ENCODE measurements at places on chromosomes 4 and X.
A peak's percentile ranks its signal among the peaks of the same experiment; 100 is the strongest.

DNA sequence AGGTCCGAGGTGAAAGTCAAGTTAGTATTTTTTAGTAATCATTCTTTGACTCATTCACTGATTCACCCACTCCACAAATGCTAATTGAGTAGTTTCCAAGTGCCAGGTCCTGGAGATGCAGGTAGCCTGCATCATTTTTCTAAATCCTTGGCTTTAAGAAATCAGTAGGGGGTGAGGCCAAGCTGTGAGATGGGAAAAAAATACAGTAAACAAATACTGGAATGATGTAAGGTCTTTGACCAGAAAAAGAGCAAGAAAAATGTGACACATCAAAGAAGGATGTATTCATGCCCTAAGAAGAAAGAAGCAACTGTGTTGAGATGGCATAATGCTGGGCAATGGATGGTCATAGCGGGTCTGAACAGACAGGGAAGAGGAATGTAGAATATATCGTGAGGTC lies 1386.6 kb downstream of the PCDH7 start:
- DNase-seq, result no peak

GRCh38 chr4:119833611-119834010 lies 205.0 kb upstream of the PDE5A start:
- DNase-seq, result no peak

DNA sequence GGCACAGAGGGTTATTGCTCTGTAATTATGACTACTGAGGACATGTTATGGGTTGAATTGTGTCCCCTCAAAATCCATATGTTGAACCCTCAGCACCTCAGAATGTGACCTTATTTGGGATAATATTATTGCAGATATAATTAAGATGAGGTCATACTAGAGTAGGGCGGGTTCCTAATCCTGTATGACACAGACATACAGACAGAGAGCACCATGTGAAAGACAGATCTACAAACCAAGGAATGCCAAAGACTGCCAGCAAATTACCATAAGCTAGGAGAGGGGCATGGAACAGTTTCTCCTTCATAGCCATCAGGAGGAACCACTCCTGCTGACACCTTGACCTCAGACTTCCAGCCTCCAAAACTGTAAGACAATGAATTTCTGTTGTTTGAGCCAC lies 115.2 kb upstream of the OTUD4 start:
- DNase-seq, result no peak

- DNase-seq, result no peak
Observed at GRCh38 chr4:184978211-184978610, 40.1 kb upstream of the HELT start.

DNA sequence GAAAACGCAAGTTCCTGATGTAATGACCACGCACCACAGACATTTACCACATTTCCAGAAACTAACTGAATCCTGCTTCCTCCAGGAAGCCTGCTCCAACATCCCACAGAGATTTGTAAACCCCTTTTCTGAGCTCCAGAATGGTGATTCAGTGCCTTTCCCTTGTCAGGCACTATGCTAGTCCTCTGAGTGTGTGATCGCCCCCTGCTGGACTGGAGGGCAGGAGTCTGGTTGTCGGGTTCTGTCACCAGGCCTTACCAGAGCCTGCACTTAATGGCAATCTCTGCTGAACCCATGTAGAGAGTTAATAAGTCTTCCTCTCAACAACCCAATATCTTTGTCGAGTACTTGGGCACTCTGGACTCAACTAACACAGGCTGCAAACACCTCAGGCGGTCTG lies 14.5 kb upstream of the KDM5C start:
- no peak for DNase-seq

- no peak for DNase-seq
Observed at GRCh38 chrX:7580127-7580526, 262.8 kb upstream of the VCX start.

DNA sequence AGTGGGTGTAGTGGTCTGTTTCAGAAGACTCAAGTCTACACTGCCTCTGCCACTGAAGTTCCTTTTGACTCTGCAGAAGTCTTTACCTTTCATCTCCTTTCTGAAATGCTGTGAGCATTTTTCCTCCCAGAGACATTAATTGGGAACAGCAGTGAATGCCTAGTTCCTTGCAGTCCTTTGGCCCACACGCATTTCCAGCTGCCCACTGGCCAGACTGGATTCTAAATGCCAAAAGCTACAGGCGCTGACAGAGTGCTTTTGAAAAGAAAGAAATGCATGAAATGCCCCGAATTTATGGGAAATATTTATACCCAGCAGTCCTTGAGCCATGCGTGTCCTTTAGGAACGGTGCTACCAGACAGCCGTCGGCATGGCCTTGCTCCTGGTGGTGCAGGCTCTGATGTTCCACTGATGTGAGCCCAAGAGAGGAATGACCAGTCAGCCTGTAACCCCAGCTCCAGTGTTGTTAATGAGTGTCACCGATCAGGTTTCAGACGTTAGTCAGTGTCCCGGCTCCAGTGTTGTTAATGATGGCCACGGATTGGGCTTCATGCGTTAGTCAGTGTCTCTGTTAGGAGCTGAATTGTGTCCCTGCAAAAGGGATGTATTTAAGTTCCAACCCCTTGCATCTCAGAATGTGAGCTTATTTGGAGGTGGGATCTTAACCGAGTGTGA lies 132.6 kb downstream of the TBL1X start:
- DNase-seq, result no peak

GRCh38 chr4:99536848-99537247 lies 26.0 kb downstream of the C4orf17 start:
- no peak for DNase-seq

GRCh38 chr4:48409203-48409602 lies 67.9 kb downstream of the SLAIN2 start:
- DNase-seq, result no peak

GRCh38 chr4:88356771-88357170 lies 21.9 kb upstream of the HERC6 start:
- DNase-seq, result no peak

- no peak for DNase-seq
Observed at GRCh38 chr4:107444-108429, 16.6 kb upstream of the ZNF718 start.

- DNase-seq, result no peak
Observed at GRCh38 chrX:12825801-12826200, 34.6 kb downstream of the PRPS2 start.

GRCh38 chr4:149521611-149522425 lies 293.8 kb downstream of the IQCM start:
- no peak for DNase-seq

DNA sequence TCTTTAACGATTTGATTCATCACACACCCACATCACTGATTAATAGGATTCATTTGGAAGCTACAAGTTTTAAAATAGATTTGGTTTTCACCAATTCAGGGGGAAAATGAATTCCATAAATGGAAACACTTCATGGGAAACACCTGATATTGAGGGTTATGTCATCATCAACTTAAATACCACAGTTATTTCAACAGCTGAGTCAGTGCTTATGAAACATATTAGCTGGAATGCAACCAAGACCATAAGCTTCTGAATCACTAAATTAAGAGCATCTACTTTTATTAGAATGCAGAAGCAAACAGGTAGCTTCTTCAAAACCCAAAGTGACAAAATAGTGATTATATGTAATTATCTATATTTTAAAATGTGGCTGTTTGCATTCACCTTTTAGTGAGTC lies 207.8 kb upstream of the DCAF8L1 start:
- DNase-seq, result no peak

DNA sequence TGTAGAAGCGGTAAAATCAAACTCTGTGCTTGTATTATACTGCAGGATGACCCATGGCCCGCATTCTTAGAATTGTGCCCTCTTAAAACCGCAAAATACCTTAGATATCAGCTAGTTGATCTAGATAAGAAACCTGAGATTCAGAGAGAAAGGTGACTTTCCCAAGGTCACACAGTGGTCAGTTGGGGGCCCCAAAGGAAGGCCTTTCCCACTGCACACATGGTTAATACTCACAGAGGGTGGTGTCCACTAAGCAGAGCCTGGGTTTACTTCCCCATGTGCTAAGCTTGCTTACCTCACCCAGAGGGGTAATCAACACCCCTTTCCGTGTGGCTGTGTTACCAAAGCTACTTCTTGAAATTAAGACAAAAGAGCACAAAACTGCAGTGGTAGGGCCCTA lies 66.3 kb downstream of the RBM47 start:
- no peak for DNase-seq

DNA sequence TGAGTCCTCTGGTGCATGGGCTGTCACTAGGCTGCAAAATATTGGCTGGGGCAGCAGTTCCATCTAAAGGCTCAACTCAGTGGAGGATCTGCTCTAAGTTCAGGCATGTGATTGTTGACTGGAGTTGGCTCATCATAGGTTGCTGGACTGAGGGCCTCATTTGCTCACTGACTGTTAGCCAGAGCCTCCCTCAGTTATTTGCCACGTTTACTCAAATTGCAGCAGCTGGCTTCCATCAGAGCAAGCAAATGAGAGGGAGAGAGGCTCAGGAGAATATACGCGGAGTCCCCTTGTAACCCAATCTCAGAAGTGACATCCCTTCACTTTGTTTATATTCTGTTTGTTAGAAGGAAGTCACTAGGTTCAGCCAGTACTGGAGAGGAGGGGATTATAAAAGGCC lies 54.1 kb downstream of the BMP3 start:
- no peak for DNase-seq

DNA sequence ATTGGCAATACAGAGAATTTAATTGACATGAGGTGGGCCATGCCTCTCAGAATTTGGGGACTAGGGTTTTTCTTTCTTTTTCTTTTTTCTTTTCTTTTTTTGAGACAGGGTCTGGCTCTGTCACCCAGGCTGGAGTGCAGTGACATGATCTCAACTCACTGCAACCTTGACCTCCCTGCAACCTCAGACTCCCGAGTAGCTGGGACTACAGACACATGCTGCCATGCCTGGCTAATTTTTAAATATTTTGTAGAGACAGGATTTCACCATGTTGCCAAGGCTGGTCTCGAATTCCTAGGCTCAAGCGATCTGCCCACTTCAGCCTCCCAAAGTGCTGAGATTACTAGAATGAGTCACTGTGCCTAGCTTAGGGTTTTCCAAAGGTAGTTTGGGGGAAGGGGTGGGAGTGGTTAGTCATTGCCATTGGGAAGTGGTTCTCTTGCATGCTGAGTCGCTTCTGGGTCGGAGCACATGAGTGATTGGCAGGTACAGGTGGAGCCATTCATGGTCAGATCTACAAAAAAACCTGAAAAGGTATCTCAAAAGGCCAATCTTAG lies 54.5 kb downstream of the MID2 start:
- no peak for DNase-seq

DNA sequence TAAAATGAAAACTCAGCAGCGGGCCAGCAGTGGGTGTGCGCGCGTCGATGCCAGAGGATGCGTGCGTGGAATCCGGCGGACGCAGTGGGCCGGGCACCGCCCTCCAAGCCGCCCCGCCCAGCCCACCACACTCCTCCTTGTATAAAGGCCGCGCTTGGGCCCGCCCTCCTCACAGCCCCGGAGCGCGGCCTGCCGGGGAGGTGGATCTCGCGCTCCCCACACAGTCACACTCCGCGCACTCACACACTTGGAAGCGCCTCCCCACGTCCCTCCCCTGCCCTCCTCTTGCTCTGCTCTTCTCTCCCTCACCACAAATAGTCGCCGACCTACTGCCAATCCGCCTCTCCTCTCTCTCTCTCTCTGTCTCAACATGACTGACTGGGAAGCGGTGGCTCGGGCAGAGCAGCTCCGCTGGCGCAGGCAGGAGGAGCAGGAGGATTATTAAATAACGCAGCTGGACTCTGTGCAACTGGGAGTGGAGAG lies at the start of gene CCSER1:
CCSER1 (plus strand) TSS at position 172 of the 483 bp plus-strand sequence.
- DNase-seq, result peak; percentile 47

- no peak for DNase-seq
Observed at GRCh38 chrX:97398030-97398551, 514.4 kb downstream of the RPA4 start.

DNA sequence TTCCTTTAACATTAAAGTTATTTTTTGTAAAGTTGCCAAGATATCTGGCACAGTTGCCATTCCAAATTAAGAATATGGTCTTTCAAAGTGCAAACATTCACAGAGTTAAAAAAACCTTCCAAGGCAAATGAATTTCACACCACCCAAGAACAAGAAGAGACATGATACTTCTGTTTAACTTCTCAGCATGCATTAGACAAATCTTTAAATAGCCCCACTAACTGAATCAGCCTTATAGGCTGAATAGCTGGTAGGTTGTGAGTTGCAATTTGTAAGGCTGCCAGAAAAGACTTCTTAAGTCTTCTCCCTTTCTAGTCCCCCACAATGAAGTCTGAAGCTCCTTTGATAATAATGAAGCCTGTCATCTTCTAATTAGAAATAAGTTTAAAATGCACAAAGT lies 95.6 kb downstream of the MAPK10 start:
- no peak for DNase-seq

- DNase-seq, result no peak
Observed at GRCh38 chr4:182847576-182848450, 69.4 kb downstream of the DCTD start.

GRCh38 chr4:165834116-165834515 lies 38.9 kb upstream of the TLL1 start:
- DNase-seq, result no peak

GRCh38 chrX:131752493-131753198 lies 208.8 kb downstream of the OR13H1 start:
- no peak for DNase-seq

DNA sequence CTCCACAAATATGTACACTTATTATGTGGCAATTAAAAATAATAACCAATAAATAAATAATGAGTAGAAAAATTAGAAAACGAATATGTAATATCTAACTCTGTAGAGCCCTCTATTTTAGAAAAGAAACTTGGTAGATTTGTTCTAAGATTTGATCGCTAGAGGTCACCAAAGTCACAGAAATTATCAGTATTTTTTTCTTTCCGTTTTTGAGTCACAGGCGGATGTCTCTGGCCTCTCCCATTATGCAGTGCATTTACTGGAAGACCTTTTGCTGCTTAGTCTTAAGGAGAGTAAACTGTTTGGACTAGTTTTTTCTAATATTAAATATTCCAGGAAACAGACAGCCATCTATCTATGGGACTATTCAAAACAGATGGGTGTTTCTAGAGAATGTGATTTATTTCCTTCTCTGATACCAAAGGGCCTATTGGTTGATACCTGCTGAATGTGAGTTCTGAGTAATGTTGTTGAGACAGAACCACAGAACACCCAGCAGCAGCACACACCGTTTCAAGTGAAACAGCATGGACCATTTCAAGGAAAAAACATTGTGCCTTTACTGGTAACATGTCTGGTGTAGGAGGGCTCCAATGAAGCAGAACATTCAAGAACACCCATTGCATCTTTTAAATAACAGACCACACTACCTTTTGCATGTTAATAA lies 34.0 kb upstream of the GYPA start:
- DNase-seq, result no peak

- DNase-seq, result no peak
Observed at GRCh38 chr4:89242216-89242615, 65.4 kb downstream of the GPRIN3 start.
